H9 (cell line): ENCODE measurements at places on chromosomes 11 and 22. TPM values are rescaled to one million over a fixed set of nuclear protein-coding genes. Genes with fewer than 3 reads are reported as not detected.

- H3K4me1 ChIP-seq: no peaks in the 10 kb centered on the region
- H3K36me3 ChIP-seq: peaks cover 62% of the 10 kb centered on the region
- H3K4me3 ChIP-seq: no peak overlapping the region
- no peak for DNase-seq
- H3K27me3 ChIP-seq: no peaks in the 10 kb centered on the region
Measured at GRCh38 chr22:21697880-21698279, 32.1 kb downstream of the PPIL2 start.

DNA sequence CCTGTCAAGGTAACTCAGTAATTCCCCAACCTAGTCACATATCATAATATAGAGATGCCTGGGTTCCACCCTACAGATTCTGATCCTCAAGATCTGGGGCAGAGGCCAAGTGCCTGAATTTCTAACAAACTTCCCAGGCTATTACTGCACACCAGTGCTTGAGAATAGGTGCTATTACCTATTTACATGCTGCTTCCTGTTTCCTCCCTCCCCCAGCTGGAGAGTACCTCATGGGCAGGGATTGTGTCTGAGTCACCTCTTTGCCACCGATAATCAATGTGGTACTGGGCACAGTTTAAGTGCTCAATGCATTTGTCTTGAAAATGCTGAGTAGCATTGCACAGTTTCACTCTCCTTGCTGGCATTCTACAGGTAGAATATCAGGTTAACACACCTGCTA, 582.2 kb upstream of the CADM1 start:
- H3K27ac ChIP-seq: no peak overlapping the region
- no peaks in the 10 kb centered on the region for H3K27me3 ChIP-seq
- peaks cover 8% of the 10 kb centered on the region; the same call in 1 of the 2 replicates for H3K4me1 ChIP-seq
- H3K36me3 ChIP-seq: no peaks in the 10 kb centered on the region
- H3K4me3 ChIP-seq: no peak overlapping the region

- H3K27ac ChIP-seq: no peak overlapping the region
- H3K4me1 ChIP-seq: peaks cover 2% of the 10 kb centered on the region
- H3K36me3 ChIP-seq: no peaks in the 10 kb centered on the region
- no peak overlapping the region for H3K4me3 ChIP-seq
- H3K27me3 ChIP-seq: no peaks in the 10 kb centered on the region
Measured at GRCh38 chr11:48104568-48104924, 112.1 kb upstream of the OR4B1 start.

DNA sequence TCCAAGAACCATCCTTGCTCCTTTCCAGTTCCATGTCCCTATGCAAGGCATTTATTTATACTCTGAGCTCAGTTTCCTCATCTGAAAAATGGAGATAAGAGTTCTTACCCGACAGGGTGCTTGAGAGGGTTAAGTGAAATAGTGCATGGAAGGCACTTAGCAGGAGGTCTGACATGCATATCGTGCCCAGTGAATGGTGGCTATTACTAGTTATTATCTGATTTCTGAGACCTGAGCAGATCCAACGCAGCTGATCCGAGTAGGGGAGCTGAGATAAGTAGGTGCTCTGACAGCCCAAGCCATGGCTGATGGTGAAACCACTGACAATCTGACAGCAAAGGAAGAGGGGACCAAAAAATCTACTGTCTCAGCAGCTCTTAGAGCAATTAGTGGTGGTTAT, 24.9 kb downstream of the NAV2 start:
- no peak for DNase-seq
- no peak overlapping the region for H3K27ac ChIP-seq
- H3K27me3 ChIP-seq: no peaks in the 10 kb centered on the region; the same call in 1 of the 2 replicates
- H3K4me3 ChIP-seq: no peak overlapping the region
- H3K36me3 ChIP-seq: no peaks in the 10 kb centered on the region

DNA sequence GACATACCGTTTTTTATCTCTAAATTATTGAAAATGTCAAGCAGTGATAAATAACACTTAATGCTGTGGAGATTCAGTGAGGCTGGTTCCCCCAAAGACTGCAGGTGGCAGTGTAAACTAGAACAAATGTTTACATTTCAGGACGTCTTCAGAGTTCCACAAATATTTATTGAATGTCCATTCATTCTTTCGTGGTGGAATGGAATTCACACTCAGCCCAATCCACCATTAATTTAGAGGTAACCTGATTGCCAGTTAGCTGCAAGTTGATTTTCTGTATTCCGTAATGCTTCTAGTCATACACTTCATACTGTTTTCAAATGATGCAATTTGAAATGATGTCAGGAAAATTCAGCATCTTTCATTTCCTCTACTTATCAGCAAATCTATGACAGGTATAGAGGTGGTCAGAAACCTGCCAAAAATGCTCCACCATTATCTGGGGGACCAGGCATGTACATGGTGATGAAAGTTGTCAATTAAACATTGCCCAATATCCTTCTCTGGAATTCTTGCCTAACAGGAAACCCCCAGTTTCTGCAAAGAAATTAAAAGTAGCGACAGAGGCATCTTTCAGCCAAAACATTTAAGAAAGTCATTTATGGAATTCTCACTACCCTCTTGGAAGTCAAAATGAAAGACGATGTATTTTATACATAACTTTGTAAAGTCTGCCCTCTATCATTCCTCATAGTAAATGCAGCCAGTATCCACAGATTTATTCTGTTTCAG, 94.3 kb upstream of the BMAL1 start:
- H3K36me3 ChIP-seq: peaks cover 2% of the 10 kb centered on the region; the same call in 1 of the 2 replicates
- no peaks in the 10 kb centered on the region for H3K4me1 ChIP-seq
- no peak overlapping the region for H3K4me3 ChIP-seq
- H3K27ac ChIP-seq: no peak overlapping the region
- no peak for DNase-seq

- H3K4me1 ChIP-seq: no peaks in the 10 kb centered on the region
- H3K36me3 ChIP-seq: no peaks in the 10 kb centered on the region
- H3K27me3 ChIP-seq: no peaks in the 10 kb centered on the region
- H3K27ac ChIP-seq: no peak overlapping the region
- no peak for DNase-seq
Measured at GRCh38 chr11:61900251-61900650, 8.9 kb upstream of the FADS3 start.

DNA sequence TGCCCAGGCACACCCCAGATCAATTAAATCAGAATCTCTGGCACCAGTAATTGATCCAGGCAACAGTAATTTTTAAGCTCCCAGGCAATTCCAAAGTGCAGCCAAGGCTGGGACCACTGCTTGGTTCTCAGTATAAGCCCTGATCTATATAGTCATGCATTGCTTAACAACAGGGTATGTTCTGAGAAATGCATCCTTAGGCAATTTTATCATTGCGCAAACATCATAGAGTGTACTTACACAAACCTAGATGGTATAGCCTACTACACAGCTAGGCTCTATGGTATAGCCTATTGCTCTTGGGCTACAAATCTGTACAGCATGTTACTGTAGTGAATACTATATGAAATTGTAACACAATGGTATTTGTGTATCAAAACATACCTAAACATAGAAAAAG, 651 bp upstream of the C11orf42 start:
- H3K4me3 ChIP-seq: no peak overlapping the region
- no peak for DNase-seq
- peaks cover 12% of the 10 kb centered on the region; the same call in 1 of the 2 replicates for H3K36me3 ChIP-seq
- H3K27ac ChIP-seq: no peak overlapping the region
- peaks cover 3% of the 10 kb centered on the region; the same call in 1 of the 2 replicates for H3K4me1 ChIP-seq
- H3K27me3 ChIP-seq: no peaks in the 10 kb centered on the region

DNA sequence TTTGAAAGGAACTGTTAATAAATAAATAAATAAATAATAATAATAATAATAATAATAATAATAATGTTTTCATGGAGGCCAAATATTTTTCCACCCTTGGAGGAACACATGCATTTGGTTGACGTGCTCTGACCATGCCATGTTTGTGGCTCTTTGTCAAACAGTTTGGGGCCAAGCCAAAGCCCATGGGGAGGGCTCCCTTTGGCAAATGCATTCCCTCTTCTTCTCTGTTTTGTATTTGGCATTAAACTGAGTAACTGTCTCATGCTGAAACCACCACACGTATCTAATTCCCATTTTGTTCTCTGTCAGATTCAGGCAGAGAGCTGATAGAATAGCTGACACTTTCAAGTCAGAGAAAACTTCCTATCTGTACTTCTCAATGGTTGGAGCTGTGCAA, 68.6 kb upstream of the PAX6 start:
- no peak for DNase-seq
- H3K27me3 ChIP-seq: no peaks in the 10 kb centered on the region
- H3K4me3 ChIP-seq: no peak overlapping the region
- peaks cover 5% of the 10 kb centered on the region for H3K4me1 ChIP-seq

DNA sequence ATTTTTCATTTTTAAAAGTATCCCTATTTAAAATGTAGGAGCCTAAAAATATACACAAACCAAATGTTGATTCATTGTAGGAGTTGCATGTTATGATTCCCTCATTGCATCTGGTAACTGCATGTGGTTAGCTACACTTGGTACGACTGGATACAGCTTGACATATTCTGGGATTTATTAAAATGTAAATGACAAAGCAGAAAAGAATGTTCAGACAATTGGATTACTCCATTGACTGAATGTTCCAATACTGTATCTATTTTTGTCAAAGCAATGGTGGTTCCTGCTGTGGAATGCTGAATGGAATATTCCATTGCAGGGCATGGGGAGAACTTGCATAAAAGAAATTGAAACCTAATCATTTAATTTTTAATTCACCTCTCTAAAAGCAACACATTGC, 30.8 kb downstream of the BLID start:
- no peaks in the 10 kb centered on the region for H3K4me1 ChIP-seq
- no peak overlapping the region for H3K27ac ChIP-seq
- DNase-seq: no peak
- no peak overlapping the region for H3K4me3 ChIP-seq

GRCh38 chr22:23210428-23211170, 30.3 kb downstream of the BCR start:
- H3K36me3 ChIP-seq: peaks cover 18% of the 10 kb centered on the region
- H3K27ac ChIP-seq: no peak overlapping the region

DNA sequence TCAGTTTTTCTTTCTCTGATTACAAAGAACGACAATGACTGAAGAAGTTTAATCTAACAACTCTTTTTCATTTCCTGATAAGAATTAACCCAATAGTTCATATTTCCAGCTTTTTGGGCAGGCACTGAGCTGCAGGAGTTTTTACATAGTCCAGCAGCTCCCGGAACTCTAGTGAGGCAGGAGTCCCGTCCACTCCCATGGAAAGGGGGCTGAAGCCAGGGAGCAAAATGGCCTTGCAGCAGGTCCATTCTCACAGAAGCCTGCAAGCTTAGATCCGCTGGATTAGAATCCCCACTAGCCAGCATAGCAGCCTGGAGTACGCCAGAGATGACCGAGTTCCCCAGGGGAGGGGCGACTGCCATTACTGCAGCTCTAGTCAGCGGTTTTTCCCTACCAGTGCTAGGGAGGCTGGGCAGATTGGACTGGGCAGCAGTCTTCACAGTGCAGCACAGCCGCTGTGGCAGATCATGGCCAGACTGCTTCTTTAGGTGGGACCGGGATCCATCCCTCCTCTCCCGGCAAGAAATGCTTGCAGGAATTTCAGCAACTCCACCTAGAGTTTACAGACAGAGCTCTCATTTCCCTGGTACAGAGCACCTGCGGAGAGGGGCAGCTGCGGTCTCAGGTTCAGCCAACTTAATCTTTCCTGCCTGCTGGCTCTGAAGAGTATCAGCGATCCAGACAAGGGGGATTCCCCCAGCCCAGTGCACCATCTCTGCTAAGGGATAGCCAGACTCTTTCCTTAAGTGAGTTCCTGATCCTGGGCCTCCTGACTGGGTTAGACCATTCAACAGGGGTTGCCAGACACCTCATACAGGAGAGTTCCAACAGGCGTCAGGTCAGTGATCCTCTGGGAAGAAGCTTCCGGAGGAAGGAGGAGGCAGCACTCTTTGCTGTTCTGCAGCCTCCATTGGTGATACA, 742 bp upstream of the CASP4 start:
- no peaks in the 10 kb centered on the region for H3K4me1 ChIP-seq
- no peak overlapping the region for H3K27ac ChIP-seq
- peak; percentile 67 for DNase-seq
- peaks cover 21% of the 10 kb centered on the region for H3K36me3 ChIP-seq
- no peak overlapping the region for H3K4me3 ChIP-seq
- no peaks in the 10 kb centered on the region for H3K27me3 ChIP-seq

GRCh38 chr11:2406878-2407410, 6.4 kb downstream of the TSSC4 start:
- no peak overlapping the region for H3K27ac ChIP-seq
- no peaks in the 10 kb centered on the region for H3K4me1 ChIP-seq
- no peaks in the 10 kb centered on the region for H3K27me3 ChIP-seq
- H3K4me3 ChIP-seq: no peak overlapping the region
- no peak for DNase-seq

GRCh38 chr22:19429950-19430889, 1.3 kb downstream of the HIRA start:
- peaks cover 13% of the 10 kb centered on the region for H3K36me3 ChIP-seq
- H3K27me3 ChIP-seq: no peaks in the 10 kb centered on the region
- no peak overlapping the region for H3K27ac ChIP-seq
- peaks cover 4% of the 10 kb centered on the region; the same call in 1 of the 2 replicates for H3K4me1 ChIP-seq
- no peak for DNase-seq

DNA sequence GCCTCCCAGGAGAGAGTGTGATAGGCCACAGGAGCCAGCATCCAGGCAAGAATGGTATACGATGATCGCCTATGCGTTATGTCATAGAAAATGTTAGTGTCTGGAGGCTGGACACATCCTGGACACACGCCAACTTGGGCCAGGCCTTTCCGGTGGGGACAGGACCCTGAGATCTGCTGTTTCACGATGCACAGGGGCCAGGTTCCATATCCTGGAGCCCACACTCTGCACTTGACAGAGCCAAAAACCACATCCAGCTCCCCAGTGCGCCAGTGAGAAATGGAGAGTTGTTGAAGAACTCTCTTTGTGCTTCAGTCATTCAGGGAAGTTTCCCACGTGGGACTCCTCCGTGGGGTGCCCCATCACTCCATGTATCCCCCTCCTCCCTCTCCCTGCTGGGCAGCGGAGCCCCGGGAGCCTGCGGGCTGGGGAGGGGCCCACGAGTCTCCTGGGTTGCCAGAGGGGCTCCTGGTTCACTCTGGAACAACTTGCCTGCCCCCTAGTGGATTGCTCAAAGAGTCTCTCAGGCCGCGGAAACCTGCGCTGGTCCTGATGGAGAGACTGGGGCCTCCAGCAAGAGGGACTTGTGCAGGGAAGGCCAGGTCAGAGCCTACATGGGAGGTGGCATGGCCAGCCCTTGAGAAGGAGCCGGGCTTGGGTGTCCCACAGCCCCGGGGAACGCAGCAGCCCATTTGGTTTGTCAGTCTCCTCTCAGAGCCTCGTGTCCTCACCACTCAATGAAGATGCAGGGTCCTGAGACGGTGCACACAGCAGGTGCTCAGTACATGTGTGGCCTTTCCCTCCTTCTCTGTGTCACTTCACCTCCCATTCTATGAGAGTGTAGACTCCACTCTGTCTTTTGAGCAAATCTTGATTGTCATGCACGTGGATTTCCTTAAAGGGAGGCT, 10.2 kb upstream of the LRRC32 start:
- H3K27me3 ChIP-seq: no peaks in the 10 kb centered on the region; the same call in 1 of the 2 replicates
- no peak overlapping the region for H3K27ac ChIP-seq
- no peaks in the 10 kb centered on the region for H3K4me1 ChIP-seq
- no peaks in the 10 kb centered on the region; the same call in 2 of the 3 replicates for H3K36me3 ChIP-seq

GRCh38 chr11:120912504-120912903, 111.4 kb upstream of the TBCEL start:
- H3K27me3 ChIP-seq: no peaks in the 10 kb centered on the region
- no peaks in the 10 kb centered on the region for H3K4me1 ChIP-seq
- H3K4me3 ChIP-seq: no peak overlapping the region
- H3K27ac ChIP-seq: no peak overlapping the region

- H3K4me3 ChIP-seq: no peak overlapping the region
- no peak overlapping the region for H3K27ac ChIP-seq
- no peaks in the 10 kb centered on the region for H3K4me1 ChIP-seq
- H3K27me3 ChIP-seq: no peaks in the 10 kb centered on the region
- no peak for DNase-seq
Measured at GRCh38 chr22:24403346-24403745, 24.1 kb upstream of the ADORA2A start.

HDHD5 gene
- total RNA-seq: 68.4 and 71.3 TPM in 2 replicates

MAPK8IP1 gene
- total RNA-seq: 30.1 and 30.2 TPM in 2 replicates

UCP3 gene
- total RNA-seq: 0.77 and 0.85 TPM in 2 replicates

FDXACB1 gene
- total RNA-seq: 2.8 and 3.2 TPM in 2 replicates

GRIK4 gene
- total RNA-seq: 2.2 and 2.3 TPM in 2 replicates

NAALAD2 gene
- total RNA-seq: 1.8 and 2.1 TPM in 2 replicates

NCF4 gene
- not detected in 2 replicates for total RNA-seq
